ENCODE measurements at places on chromosomes 1 and 21. TPM values are rescaled to one million over a fixed set of nuclear protein-coding genes. Genes with fewer than 3 reads are reported as not detected.

DNA sequence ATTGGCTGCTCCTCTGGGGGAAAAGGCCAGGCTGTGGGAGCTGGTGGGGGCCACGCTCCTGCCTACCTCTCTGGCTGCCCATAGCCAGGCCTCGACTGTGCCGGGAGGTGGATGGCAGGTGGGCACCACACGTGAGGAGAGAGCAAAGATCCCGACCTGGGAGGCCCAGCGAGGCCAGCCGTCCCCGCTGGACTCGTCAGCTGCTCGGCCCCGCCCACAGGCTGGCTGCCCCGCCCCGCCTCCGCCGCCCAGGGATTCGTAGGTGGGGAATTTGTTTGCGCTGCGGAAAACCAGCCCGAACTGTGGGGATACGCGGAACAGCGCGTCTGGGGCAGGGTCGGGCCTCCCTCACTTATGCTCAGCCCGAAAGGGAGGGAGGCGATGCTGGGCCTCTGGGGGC, 31.7 kb downstream of the TP73 start:
- H3K4me3 ChIP-seq, result no peak overlapping the region
- H3K27me3 ChIP-seq, result peaks cover 4% of the 10 kb centered on the region
- no peaks in the 10 kb centered on the region for H3K36me3 ChIP-seq
- peaks cover under 1% of the 10 kb centered on the region for H3K4me1 ChIP-seq
- no peak for DNase-seq

DNA sequence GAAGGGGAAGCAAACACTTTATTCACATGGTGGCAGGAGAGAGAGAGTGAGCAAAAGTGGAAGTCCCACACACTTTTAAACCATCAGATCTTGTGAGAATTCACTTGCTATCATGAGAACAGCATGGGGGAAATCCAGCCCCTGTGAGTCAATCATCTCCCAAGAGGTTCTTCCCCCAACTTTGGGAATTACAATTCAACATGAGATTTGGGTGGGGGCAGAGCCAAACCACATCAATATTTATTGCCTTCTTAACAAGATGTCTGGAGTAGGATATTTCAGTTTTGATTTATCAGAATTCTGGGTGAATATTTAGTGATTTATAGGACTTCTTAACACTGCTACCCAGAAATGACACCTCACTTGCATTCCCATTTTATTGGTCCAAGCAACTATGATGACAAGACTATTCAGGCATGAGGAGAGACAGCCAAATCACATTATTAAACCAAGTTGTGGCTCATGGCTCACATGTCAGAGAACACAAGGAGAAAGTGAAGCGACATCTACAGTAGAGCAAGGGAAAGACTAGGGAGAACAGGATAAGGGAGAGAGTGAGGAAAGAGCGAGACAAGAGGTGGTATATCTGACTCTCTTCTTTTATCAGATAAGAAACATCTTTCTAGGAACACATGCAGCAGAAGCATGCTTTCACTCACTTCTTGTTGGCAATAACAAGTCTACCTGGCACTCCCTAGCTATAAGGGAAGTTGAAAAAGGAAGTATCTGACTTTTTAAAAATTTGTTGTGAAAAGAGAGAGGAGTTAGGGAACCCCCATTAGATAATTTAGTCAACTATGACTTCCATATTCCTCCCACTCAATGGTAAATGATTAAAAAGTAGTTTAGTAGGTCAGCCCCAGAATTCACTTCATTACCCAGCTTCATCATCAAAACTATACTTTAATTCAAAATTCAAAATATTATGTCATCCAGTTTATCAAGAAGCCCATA, 36.6 kb upstream of the PTPRC start:
- H3K27me3 ChIP-seq, result no peaks in the 10 kb centered on the region
- no peak overlapping the region for H3K4me3 ChIP-seq
- no peaks in the 10 kb centered on the region for H3K36me3 ChIP-seq
- no peak overlapping the region for H3K27ac ChIP-seq

DNA sequence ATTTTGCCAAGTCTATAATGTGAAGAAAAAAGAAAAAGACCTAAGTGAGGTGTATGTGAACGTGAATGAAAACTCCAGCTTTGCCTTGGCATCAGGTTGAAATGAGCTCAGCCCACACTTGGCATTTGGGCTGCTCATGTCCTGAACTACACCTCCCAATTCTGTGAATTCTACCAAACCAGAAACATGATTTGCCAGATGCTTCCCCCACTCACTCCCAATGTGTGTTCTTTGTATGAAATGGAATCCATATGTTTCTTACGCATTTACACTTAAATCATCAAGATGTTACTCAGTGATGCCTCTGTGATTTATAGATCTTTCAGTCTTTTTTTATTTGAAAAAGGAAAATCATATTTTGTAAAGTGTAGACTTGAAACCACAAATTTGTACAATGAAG, 32.8 kb upstream of the RUNX1 start:
- no peak overlapping the region for H3K27ac ChIP-seq
- no peaks in the 10 kb centered on the region for H3K4me1 ChIP-seq
- no peak overlapping the region for H3K4me3 ChIP-seq
- H3K27me3 ChIP-seq, result no peaks in the 10 kb centered on the region

GRCh38 chr1:81513796-81514354, 286.9 kb upstream of the ADGRL2 start:
- H3K4me1 ChIP-seq, result peaks cover 36% of the 10 kb centered on the region
- H3K27me3 ChIP-seq, result no peaks in the 10 kb centered on the region
- H3K36me3 ChIP-seq, result no peaks in the 10 kb centered on the region
- no peak overlapping the region for H3K4me3 ChIP-seq
- DNase-seq, result no peak

DNA sequence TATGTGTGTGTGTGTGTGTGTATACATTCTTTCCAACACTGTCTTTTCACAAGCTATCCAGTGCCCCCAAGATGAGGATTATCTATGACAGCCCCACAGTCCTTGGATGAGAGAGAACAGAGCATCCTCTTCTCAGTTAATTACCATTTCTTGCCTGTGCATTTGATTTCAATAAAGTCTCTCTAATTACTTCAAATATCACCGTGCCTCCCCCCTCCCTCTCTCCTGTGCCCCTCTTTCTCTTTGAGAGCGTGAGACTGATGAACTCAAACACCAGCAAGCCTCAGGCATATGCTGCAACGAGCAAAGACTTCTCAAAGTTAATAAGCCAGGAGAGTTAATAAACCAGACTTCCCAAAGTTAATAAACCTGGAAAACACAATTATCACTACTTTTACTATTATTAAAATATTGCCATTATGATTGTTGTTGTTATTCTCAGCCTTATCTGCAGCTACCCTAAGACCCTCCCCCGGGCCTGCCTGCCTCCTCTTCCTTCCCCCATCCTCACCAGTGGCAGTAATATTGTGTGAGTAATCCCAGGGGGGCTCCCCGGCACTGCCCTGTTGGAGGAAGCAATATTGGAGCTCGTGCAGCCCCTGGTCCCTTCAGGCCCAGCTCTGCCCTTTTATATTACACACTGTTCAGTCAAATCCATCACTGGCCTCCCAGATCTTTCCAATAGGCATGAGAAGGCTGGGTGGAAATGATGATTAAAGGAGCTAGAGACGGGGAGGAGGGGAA, 30.9 kb downstream of the LMX1A start:
- H3K36me3 ChIP-seq, result no peaks in the 10 kb centered on the region
- H3K4me1 ChIP-seq, result no peaks in the 10 kb centered on the region
- no peak overlapping the region for H3K4me3 ChIP-seq
- no peak overlapping the region for H3K27ac ChIP-seq

DNA sequence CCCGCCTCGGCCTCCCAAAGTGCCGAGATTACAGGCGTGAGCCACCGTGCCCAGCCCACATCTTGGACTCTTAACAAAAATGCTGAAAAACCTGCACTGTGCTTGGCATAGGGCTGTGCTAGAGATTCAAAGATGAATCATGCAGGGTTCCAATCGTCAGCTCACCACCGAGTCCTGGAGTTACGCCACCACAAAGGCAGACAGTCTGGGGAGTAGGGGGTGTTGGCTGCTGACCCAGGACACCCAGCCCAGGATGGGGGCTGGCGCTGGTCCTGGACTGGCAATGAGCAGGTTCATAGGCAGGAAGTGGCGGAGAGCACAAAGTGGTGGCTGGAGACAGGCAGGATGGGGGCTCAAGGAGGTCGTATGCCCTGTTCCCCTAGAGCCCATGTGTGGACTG, 16.0 kb downstream of the PSRC1 start:
- no peaks in the 10 kb centered on the region for H3K27me3 ChIP-seq
- no peak overlapping the region for H3K27ac ChIP-seq
- H3K4me3 ChIP-seq, result no peak overlapping the region
- peaks cover 19% of the 10 kb centered on the region for H3K4me1 ChIP-seq
- H3K36me3 ChIP-seq, result no peaks in the 10 kb centered on the region

DNA sequence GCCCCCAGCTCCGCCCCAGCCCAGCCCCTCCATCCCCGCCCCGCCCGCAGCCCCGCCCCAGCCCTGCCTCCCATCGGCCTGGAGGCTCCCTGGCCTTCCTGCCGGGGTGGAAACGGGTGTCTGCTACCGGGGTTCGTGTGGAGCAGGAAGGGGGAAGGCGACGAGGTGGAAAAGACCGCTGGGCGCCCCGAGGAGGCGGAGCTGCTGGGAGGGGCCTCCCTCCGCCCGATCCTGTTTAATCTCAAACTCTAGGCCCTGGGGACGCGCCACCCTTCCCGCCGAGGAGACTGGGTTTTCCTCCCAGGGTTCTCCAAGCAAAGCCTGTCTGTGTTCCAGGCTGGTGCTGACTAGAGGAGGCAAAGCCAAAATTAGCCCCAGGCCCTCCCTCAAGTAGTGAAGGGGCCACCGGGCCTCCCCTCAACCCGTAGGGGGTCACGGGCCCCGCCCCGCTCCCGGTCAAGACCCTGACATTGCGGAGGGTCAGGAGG, 16.2 kb upstream of the TTLL10 start:
- H3K36me3 ChIP-seq, result no peaks in the 10 kb centered on the region
- peak overlapping the region; percentile 84 for H3K27ac ChIP-seq
- no peaks in the 10 kb centered on the region for H3K27me3 ChIP-seq
- no peak for DNase-seq
- peak overlapping the region; percentile 79 for H3K4me3 ChIP-seq

GRCh38 chr1:222459652-222460051, 88.3 kb downstream of the HHIPL2 start:
- no peak for DNase-seq
- H3K4me3 ChIP-seq, result no peak overlapping the region
- no peak overlapping the region for H3K27ac ChIP-seq
- H3K4me1 ChIP-seq, result peaks cover 11% of the 10 kb centered on the region

DNA sequence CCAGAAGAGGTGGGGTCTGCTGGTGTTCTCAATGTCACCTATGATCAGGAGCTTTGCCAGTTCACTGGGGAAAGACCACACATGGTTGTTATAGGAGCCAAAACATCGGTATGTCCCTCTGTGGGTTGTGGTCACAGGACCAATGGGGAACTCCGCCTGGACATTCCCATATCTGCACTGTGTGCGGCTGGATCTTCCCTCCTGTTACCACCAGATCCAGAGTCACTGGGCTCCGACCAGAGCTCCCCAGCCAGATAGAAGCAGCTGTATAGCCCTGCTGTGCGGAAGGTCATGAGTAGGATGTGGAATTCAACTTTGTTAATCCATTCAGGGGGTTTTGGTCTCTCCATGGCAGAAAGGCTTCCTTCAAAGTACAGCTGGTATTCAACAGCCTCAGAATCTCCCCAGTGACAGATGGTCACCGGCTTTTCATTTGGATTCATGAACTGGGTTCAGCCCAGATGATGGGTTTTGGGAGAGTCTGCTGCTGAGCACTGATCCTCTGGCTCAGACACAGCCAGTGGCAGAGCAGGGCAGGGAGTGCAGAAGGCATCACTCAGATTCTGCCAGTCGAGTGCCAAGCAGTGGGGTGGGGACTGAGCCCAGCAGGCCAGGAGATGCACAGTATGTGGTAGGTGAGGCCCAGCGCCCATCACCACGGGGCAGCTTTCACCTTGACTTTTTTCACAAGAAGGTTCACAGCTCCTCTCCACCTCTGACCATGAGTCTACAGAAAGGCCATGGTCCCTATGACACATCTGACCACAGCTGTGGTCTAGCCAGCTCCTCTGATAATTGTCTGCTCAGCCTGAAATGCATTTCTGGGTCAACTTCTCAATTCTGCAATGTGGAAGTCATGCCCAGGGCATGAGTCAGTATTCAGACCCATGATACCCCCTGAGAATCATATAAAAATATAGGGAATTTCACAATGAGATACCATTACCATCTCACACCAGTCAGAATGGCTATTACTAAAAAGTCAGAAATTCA, 2.9 kb upstream of the SHCBP1L start:
- no peaks in the 10 kb centered on the region for H3K36me3 ChIP-seq
- H3K27ac ChIP-seq, result no peak overlapping the region
- no peak overlapping the region for H3K4me3 ChIP-seq
- no peak for DNase-seq
- peaks cover 11% of the 10 kb centered on the region for H3K4me1 ChIP-seq
- peaks cover 12% of the 10 kb centered on the region for H3K27me3 ChIP-seq

GRCh38 chr1:45925728-45926287, 122.4 kb downstream of the MAST2 start:
- H3K27me3 ChIP-seq, result no peaks in the 10 kb centered on the region
- H3K27ac ChIP-seq, result no peak overlapping the region
- DNase-seq, result no peak

ELAVL4 gene
- total RNA-seq, result 0.42 TPM

MLLT11 gene
- total RNA-seq, result 0.83 TPM

PCP4 gene
- total RNA-seq, result 82.0 TPM

Measured in esophagus muscularis mucosa (tissue), 4 donors.